Neural crest cell (in vitro differentiated cells): ENCODE measurements at places on chromosomes 2 and 18.

- DNase-seq: no peak
These were observed 165.7 kb downstream of the TRIB2 start for GRCh38 chr2:12882393-12882792.

DNA sequence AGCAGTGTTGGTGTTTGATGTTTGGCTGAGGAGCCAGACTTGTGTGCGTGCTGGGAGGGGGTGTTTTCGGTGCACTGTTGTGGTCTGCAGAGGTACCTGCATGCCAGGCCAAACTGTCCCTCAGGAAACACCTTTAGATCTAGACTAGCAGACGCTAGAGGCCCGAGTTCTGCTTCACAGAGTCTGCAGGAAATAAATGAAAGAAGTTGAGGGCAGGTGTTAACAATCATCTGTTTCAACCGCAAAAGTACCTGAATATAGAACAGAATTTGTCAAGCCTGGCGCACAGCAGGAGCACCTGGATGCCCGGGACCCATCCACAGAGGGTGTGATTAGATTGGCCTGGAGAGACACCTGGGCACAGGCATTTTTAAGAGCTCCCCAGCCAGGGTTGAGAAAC, 40.5 kb upstream of the REL start:
- no peak for DNase-seq

DNA sequence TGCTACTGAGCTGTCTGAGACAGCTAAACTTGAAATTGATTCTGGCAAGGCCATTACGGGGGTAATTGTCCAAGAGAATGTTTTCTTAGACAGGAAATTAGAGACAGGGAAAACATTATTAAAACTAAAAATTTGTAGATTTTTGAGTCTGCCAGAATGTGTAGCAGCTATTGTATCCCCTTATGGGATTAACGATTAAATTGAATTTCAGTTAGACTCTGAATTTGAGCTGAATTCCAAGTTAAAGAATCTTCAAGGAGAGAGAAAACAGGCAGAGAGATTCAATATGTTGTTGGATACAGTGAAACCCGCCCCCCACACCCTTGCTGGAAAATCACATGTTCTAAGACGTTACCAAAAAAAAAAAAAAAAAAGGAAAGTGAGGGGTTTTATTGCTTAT, 32.7 kb upstream of the CCDC68 start:
- no peak for DNase-seq

DNA sequence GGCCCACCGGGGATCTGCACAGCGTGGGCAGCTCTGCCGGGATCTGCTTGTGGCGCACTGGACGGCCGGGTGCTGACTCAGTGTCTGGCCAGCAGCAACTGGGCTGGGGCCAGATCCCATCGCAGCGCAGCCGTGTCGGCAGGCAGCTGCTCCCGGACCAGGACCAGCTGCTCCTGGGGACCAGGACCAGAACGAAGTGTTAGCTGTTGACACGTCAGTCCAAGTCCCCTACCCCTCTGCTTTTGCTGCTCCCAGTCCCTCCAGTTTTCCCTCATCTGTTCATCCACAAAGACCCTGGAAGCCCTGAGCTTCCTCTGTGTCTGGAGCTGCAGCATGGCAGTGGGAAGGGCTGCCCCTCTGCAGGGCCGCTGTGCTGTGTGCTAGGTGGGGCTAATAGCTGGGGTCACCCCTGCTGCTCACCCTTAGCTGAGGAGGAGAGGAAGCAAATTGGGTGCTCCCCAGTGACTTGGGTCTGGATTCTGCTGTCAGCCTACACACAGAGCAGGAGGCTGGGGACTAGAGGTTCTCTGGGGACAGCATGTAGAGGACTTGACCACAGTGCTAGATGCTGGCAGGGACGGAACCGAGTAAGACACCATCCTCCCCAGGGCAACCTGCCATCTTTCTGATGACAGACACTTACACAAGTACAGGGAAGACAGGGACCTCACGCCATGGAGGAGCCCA, 16.9 kb upstream of the KIF1A start:
- DNase-seq: no peak

DNA sequence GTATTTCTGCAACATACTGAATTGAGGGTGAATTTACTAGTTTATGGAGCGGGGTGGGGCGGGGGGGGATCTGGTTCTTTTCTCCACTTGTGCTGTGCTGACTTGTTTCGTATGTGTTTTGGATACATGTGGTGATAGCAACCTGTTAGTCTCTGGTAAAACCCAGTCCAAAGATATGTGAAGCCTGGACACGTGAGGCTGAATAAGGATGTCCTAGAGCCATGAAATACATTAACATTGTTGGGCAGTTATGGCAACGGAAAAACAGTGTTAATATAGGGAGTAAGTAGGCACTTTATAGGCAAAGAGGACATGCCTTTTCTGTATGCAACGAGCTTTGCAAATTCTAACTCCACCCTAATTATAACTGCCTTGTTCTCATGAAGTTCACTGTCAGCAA, 42.1 kb upstream of the NEMP2 start:
- no peak for DNase-seq

DNA sequence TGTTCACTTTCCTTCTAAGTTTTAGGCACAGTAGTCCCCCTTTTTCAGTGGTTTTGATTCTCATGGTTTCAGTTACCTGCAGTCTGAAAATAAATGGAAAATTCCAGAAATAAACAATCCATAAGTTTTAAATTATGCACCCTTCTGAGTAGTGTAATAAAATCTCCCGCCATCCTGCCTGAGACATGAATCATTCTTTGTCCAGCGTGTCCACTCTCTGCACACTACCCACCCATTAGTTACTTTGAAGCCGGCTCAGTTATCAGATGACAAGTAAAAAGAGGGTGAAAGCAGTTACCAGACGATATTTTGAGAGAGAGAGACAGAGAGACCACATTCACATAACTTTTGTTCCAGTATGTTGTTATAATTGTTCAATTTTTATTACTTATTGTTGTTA, 400.5 kb downstream of the TMX3 start:
- no peak for DNase-seq

GRCh38 chr18:37364237-37364636, 201.4 kb downstream of the CELF4 start:
- no peak for DNase-seq

DNA sequence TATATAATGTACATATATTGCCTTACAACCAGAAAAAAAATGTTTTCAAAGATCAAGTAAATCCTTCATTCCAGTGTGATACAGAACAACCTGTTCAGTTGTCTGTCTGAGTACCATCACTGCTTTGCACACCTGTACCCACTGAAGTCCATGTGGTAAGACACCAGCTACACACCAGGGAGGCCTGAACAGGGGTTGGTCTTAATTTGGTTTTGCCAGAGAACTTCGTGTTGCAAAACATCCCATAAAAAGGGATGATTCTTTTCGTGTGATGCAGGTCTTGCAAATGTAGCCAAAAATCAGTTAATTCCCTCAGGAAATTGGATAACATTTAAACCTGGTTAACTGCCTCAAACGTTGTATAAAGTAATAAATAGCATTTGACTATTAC, 73.7 kb upstream of the SLC1A4 start:
- DNase-seq: no peak
